ENCODE measurements at places on chromosomes 11 and 22. TPM values are rescaled to one million over a fixed set of nuclear protein-coding genes. Genes with fewer than 3 reads are reported as not detected.
A peak's percentile ranks its signal among the peaks of the same experiment; 100 is the strongest.

- no peak for DNase-seq
Measured at GRCh38 chr11:74019104-74019738, 10.3 kb upstream of the UCP3 start.

The LRRC4C gene
- polyA plus RNA-seq = 2.4 TPM

- DNase-seq = no peak
Measured at GRCh38 chr11:14981507-14981906, 9.4 kb upstream of the CALCA start.

GRCh38 chr22:38751422-38752346 lies 4.1 kb downstream of the SUN2 start:
- peak; percentile 49 for DNase-seq

The XKR3 gene
- polyA plus RNA-seq = not detected

DNA sequence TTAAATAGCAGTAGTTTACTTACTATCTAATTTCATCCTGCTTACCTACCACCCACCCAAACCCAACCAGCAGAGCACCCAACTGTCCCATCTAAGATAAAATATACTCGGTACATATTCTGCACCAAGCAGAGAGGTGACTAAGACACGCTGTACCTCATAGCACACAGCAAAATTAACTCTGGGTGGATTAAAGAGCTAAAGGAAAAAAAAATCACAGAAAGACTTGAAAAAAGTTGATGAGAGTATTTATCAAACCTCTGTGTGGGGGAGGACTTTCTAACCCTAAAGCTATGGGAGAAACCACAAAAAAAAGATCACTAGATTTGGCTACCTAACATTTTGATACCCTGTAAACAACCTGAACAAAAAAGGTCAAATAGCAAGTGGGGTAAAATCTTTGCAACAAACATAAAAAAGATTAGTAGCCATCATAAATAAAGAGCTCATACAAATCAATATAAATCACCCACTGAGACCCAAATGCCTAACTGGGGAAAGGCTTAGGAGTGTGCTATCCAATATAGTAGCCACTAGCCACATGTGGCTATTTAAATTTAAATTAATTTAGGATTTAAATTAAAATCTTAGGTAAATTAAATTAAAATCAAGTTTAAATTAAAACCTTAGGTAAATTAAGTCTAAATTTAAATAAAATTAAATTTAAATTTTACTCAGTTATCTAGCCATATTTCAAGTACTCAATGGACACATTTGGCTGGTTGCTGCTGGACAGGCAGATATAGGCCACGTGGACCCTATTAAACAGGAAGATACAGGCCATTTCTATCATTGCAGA lies 25.6 kb upstream of the CD5 start:
- no peak for DNase-seq

DNA sequence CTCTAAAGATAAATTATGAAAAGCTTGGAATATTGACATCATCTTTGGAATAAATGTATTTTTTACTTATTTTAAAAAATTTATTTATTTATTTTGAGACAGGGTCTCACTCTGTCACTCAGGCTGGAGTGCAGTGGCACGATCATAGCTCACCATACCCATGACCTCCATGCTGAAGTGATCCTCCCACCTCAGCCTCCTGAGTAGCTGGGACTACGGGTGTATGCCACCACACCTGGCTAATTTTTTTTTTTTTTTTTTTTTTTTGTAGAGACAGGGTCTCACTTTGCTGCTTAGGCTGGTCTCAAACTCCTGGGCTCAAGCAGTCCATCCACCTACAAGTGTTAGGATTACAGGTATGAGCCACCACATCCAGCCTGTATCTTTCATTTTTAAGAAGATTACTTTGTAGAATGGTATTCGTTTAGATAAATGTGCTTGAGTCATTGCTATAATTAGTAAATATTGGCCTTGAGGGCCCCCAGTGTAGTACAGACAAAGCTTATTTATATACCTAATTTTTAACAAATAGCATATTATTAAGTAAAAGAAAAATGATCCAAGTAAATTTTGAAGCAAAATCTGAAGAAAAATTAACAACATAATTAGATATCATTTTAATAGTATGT lies 8.5 kb downstream of the SWAP70 start:
- no peak for DNase-seq

DNA sequence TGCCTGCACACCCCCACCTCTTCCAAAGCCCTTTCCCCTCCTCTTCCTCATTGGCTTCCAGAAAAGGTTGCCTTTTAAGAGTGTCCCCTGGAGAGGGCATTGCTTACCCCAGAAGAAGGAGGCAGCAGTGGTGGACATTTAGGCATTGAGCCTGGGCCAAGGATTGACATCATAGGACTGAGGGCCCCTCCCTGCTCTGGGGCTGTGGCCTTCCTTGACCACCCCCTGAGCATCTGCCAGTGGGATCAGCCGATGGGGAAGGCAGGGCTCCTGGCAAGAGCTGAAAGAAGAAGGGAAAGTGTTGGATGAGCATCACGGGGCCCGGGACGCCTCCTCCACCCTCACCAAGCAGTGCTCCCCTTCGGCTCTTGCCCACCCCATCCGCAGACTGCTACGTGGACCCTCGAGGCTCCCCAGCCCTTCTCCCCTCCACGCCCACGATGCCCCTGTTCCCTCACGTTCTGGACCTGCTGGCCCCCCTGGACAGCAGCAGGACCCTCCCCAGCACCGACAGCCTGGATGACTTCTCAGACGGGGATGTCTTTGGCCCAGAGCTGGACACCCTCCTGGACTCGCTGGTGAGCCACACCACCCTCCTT lies 37.4 kb downstream of the ZC3H7B start:
- DNase-seq = no peak

The TSSC4 gene
- polyA plus RNA-seq = 18.9 TPM

DNA sequence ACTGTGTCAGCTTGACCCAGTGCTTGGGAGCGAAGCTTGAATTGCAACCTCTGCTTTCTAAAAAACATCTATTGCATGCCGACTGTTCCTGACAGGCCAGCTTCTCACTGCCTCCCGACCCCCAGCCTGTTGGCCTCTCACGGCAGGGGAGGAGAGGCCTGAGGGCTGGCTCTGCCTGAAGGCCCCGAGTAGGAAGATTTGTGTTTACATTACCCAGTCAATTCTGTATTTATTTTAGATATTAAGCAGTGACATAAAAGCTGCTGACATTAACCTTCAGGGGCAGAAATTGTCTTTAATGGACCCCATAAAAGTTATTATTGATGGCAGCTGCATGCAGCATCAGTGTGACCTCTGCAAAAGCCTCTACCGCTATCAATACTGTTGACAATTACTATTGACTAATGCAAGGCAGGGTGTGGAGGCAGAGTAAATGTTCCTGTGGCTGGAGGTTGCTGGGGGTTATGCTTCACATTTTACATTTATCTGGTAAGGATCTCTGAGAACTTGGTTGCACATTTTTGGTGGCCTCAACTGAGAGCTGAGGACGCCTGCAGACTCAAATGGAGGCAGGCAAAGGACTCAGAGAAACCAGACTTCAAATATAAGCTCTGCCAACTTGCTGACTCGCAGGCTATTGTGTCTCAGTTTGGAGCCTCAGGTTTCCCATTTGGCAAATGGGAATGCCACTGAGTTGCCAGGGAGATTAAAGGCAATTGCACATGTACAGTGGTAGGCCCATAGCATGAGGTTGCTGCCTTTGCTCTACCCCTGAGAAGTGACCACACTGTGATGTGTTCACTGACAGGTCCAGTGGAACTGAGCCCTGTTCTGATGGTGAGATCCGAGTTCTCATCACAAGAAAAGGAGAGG lies 380.5 kb downstream of the TENM4 start:
- no peak for DNase-seq

DNA sequence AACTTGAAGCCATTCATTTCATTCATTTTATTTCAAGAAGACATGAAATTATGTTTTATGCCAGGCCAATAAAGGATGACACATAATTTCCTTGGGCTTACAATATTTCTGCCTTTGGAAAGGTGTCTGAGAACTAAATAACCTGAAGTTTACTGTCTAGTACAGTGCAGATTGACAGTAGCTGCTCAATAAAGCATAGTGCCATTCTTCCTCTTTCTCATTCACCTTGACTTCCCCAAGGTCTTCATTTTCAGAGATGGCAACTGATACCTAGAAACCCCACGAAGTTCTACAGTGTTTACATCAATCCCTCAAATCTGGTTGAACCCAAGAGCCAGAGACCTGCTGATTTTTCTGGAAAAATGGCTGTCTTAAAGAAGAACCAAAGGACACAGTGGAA lies 144.3 kb upstream of the SYN3 start:
- no peak for DNase-seq
